ENCODE measurements at places on chromosomes 1 and 21. TPM values are rescaled to one million over a fixed set of nuclear protein-coding genes. Genes with fewer than 3 reads are reported as not detected.

Gene SZT2
- 15.2 TPM for total RNA-seq

Gene CCDC18
- total RNA-seq: 14.2 TPM

DNA sequence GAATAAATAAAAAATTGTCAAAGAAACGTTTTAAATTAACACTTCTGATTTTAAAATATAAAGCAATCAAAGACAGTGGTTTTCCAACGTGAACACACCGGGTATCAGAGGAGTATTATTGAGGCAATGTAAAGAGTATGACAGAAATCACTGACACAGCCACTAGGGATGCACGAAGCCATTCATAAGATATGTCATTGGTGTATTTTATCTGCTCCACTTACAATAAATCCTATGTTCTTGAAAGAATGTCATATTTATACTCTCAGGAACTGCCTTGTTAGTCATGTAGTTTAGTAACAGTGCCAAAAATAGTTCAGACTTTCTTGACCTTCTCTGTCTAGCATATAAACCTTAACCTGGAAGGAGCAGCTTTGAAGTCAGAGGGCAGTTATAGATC, 835.0 kb upstream of the NCAM2 start:
- DNase-seq: no peak

DNA sequence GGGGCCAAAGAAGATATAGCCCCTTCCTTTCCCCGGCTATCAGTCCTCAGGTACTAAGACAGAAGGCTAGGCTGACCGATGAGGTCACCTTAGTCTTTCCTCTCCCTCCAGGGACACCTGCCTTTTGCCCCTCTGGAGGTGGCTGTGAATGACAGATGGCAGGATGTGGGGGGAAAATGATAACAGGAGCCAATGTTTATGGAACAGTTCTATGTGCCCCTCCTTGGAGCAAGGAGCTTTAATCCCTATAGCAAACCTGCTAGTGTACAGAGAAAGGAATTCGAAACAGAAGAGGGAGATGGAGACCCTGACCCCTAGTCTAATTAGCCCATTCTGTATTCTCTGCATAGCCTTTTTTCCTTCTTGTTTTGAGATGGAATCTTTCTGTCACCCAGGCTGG, 28.1 kb downstream of the SERINC2 start:
- no peak for DNase-seq

GRCh38 chr21:43728154-43728466, 9.2 kb downstream of the PDXK start:
- DNase-seq: no peak

DNA sequence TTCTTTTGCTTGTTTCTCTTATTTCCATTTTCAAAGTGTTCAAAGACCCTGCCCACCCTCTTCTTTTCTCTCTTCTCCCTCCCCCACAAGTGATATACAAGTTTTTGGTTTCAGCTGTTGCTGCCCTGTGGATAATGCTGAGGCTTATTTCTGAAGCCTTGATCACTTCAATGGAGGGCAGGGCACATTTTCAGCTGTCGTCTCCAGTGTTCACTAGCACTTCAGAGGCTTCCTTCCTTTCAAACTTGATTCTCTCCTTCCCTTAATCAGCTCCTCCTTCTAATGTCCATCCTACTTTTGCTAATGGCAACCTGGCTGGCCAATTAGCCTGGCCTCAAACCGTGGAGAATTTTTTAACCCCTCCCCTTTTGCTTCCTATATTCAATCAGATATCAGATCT, 435.7 kb upstream of the RUNX1 start:
- no peak for DNase-seq
